ENCODE measurements at places on chromosomes 4 and X. TPM values are rescaled to one million over a fixed set of nuclear protein-coding genes. Genes with fewer than 3 reads are reported as not detected.

VGLL1 gene
- total RNA-seq, result not detected

STATH gene
- not detected for total RNA-seq

MAGEB17 gene
- total RNA-seq, result not detected

PTTG2 gene
- total RNA-seq, result not detected

NRK gene
- 0.22 TPM for total RNA-seq

SRPX2 gene
- 4.0 TPM for total RNA-seq

C4orf51 gene
- not detected for total RNA-seq

UTP14A gene
- 24.9 TPM for total RNA-seq

NWD2 gene
- under 0.01 TPM for total RNA-seq

RHOXF1 gene
- total RNA-seq, result not detected

PHOX2B gene
- not detected for total RNA-seq

DNAAF6 gene
- not detected for total RNA-seq

GSTCD gene
- total RNA-seq, result 6.5 TPM

RTL3 gene
- not detected for total RNA-seq

TRPC3 gene
- total RNA-seq, result not detected

ITM2A gene
- total RNA-seq, result 79.4 TPM

FATE1 gene
- total RNA-seq, result not detected

NLRP2B gene
- total RNA-seq, result under 0.01 TPM

CFI gene
- total RNA-seq, result 45.5 TPM

LONRF3 gene
- total RNA-seq, result 37.7 TPM

ADRA2C gene
- under 0.01 TPM for total RNA-seq
